ENCODE measurements at places on chromosomes 16 and 17.

DNA sequence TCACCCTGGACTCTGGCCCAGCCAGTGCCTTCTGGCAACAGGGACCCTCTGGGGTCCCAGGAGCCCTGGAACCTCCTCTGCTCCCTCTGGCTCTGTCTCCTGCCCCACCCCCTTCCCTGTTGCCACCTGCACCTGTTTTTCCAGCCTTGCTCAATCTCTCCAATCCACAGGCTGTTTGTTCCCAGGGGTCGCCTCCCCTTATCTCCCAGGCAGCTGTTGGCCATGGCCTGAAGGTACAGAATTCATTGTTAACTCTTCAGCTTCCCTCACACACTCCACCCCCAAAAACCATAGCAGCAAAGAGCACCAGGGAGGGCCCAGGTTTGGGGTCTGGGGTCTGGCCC is 39.3 kb upstream of the TOB1 start:
- no peak for DNase-seq

- peak; percentile 65 for DNase-seq
These were observed 162.8 kb downstream of the FOXL1 start for GRCh38 chr16:86740906-86741799.

DNA sequence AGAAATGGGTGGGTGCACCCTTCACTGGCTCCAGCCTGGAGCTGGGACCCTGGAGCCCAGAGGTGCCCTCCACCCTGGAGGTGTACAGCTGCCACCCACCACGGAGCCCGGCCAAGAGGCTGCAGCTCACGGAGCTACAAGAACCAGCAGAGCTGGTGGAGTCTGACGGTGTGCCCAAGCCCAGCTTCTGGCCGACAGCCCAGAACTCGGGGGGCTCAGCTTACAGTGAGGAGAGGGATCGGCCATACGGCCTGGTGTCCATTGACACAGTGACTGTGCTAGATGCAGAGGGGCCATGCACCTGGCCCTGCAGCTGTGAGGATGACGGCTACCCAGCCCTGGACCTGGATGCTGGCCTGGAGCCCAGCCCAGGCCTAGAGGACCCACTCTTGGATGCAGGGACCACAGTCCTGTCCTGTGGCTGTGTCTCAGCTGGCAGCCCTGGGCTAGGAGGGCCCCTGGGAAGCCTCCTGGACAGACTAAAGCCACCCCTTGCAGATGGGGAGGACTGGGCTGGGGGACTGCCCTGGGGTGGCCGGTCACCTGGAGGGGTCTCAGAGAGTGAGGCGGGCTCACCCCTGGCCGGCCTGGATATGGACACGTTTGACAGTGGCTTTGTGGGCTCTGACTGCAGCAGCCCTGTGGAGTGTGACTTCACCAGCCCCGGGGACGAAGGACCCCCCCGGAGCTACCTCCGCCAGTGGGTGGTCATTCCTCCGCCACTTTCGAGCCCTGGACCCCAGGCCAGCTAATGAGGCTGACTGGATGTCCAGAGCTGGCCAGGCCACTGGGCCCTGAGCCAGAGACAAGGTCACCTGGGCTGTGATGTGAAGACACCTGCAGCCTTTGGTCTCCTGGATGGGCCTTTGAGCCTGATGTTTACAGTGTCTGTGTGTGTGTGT is 46.8 kb downstream of the IL21R start:
- DNase-seq = no peak

DNA sequence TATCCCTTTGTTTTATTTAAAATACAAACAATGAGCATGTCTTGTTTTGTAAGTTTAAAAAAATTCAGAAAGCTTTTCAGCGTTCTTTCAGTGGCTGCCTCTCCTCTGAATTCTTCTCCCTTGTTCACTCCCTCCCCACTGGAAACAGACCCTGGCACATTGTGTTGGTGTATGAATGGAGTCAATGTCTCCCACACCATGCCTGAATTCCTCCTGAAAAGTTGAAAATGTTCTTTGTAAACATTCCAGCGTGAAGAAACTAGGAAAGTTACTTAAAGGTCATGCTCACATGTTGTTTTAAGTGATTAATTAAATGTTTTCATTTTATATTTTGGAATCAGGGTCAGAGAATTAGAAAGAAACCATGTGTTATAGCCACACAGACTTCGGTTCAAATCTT is 136.9 kb upstream of the DYNLRB2 start:
- no peak for DNase-seq

- DNase-seq = no peak
These were observed 56.0 kb upstream of the FAM20A start for GRCh38 chr17:68657166-68657565.

DNA sequence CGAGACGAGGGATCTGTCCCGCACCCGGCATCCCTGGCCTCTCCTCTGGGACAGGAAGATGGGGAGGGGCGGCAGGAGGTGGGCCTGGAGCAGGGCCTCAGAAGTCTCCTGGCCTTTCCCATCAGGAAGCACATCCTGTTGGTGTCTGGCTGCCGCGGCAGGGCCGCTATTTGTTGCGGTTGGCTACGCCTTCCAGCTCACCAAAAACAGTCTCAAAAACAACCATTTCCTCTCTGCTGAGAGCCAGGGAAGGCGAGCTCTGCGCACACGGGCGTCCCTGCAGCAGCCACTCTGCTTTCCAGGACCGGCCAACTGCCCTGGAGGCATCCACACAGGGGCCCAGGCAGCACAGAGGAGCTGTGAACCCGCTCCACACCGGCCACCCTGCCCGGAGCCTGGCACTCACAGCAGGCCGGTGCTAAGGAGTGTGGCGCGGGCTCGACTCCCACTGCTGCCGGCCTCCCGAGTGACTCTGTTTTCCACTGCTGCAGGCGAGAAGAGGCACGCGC is at the start of gene TMEM204:
Gene TMEM204, plus strand, starts transcription at position 224 of the 509 bp plus-strand sequence. CDS start 610 bp downstream, outside the sequence.
- no peak for DNase-seq

- DNase-seq = no peak
These were observed 856 bp upstream of the SCPEP1 start for GRCh38 chr17:56976941-56977608.

DNA sequence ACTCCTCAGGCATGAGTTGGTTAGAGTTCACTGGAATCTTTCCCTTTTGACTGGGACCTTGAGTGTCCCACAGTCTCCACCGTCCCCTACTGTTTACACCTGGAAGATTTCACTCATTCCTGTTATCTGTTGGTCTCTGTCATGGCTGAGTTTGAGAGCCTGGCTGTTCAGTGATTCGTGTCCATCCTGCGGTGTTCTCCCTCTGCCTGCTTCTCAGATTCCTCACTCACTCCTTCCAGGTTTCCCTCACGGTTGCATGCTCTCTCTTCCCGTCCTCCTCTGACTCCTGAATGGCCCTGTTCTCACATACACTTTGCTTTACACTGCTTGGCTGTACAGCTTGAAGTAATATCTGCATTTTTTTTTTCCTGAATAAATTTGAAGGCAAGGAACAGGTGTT is 24.5 kb downstream of the OR1D5 start:
- DNase-seq = no peak

DNA sequence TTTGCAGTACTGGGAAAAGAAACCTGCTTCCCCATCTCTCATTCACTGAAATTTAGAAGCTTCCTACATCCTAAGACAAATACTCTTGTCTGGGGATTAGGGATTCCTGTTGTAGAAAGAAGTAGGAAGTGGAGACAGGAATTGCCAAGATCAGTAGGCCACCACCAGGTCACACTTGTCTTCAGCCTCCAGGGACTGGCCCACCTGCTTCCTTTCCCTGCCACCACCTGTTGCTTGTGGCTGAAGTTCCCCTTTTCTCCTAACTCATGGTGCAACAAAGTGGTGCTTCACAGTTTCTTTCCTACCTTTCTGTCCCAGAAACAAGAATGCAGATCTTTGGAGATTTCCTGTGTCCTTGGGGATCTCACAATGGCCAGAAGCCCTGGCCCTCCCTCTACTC is 82.4 kb downstream of the WNT3 start:
- DNase-seq = no peak

DNA sequence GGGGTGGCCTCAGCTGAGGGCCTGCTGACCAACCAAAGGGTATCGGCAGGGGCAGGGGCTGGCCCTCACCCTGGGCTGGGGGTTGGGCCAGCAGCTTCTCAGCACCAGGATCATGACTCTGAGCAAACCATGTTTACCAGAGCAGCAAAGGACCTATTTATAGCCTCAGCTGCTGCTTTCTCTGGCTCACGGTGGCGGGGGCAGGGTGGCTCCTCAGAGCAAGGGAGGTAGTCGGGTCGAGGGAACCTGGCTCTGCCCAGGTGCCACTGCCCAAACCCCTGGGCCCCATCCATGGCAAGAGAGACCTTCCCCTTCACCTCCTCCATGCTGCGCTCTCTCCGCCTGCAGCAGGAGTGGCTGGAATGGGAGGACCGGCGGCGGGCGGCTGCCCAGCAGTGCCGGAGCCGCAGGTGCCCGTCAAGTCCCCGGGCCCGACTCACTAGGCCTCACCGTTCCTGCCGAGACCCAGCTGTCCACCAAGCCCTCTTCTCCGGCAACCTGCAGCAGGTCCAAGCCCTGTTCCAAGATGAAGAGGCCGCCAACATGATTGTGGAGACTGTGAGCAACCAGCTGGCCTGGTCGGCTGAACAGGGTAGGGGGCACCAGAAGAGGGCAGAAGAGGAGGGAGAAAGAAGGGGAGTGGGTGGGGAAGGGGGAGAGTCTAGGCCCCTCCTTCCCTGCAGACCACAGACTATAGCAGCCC is at the start of gene ASB16:
Gene ASB16, plus strand, starts transcription at position 206 of the 703 bp plus-strand sequence. Its CDS starts 86 bp downstream, at position 292.
- DNase-seq = no peak

- no peak for DNase-seq
These were observed 10.9 kb upstream of the ARL2BP start for GRCh38 chr16:57233944-57234706.

GRCh38 chr16:86865851-86866662 is 287.7 kb downstream of the FOXL1 start:
- no peak for DNase-seq

DNA sequence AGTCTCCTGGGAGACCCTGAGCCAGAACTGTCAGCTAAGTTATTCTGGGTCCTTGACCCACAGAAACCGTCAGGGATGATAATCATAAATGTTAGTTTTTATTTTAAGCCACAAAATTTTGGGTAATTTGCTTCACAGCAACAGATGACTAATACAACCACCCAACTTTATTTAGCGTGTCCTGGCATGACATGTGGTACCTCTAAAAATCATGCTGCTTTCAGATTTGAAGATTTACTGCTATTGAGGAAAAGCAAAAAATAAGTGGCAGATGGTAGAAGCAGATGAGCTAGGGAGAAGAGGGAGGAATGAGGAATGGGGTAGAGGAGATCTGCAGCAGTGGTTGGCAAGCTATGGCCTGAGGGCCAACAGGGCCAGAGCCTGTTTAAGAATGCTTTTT is 90.4 kb downstream of the TMEM100 start:
- no peak for DNase-seq

DNA sequence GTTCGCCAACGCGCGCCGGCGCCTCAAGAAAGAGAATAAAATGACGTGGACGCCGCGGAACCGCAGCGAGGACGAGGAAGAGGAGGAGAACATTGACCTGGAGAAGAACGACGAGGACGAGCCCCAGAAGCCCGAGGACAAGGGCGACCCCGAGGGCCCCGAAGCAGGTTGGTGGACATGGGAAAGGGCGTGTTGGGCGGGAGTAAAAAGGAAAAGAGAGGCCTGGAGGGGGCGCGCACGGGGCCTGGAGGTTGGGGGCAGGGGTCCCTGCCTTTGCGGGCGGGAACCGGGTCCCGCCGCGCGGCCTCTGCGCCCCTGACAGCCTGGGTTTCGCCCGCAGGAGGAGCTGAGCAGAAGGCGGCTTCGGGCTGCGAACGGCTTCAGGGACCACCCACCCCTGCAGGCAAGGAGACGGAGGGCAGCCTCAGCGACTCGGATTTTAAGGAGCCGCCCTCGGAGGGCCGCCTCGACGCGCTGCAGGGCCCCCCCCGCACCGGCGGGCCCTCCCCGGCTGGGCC is 2.1 kb downstream of the IRX5 start:
- DNase-seq = no peak

- DNase-seq = no peak
These were observed 17.4 kb upstream of the ZNF469 start for GRCh38 chr16:88365244-88365865.

DNA sequence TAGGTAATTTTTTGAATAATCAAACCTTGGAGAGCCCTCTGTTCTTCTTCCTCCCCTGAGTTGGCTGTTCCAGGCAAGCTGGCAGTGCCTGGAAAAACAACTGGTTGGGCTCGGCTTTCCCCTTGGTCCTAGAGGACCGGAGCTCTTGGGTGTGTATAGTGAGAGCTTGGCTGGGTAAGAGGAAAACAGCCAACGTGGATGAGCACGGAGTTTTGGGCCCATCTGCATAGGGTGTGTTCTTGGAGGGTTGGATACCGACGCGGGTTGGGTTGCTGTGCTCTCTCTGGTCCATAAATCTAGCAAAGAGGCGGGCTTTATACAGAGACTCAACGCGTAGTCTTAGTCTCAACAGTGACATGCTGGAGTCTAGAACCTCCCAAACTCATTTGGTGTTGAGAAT is 23.2 kb downstream of the ITGB3 start:
- DNase-seq = peak; percentile 77

DNA sequence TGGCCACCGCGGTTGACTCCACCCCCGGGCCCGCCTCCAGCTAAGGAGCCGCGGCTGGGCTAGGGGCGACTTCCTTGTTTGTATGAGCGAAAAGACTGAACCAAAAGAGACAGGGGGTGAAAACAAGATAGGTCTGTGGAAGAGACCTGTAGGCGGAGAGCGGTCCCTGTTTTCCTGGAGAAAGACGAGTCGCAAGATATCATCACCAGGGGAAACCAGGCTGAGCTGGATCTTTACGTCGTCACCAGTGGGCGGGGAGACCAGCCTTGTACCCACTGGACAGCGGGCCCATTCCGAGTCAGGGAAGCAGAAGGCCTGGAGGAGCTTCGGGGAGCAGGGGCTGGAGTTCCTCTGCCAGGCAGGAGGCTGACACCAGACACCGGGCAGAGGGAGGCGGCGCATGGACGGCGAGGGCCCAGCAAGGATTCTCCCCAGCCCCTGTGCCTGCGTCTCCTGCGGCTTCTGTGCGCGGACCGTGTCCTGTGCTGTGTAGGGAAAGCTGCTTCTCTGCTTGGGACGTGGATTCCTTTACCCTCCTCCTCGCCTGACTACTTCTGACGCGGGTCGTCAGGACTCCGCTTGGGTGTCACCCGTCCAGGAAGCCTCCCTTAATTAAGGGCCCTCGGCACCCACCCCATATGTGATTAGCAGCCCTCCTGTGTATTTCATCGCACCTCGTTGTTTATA is 10.3 kb upstream of the ARL4D start:
- peak; percentile 82 for DNase-seq

GRCh38 chr16:62638964-62639870 is 603.0 kb upstream of the CDH8 start:
- no peak for DNase-seq

- no peak for DNase-seq
These were observed 29.3 kb downstream of the HIC1 start for GRCh38 chr17:2084036-2084765.

GRCh38 chr17:74211141-74211911 is 2.0 kb upstream of the TTYH2 start:
- no peak for DNase-seq

Data from HEK293T (cell line).